NCI-H1417 treated with DMSO at 0.1 percent for 48 hours (cell line): ENCODE measurements at places on chromosomes 3 and 15.
A peak's percentile ranks its signal among the peaks of the same experiment; 100 is the strongest.

DNA sequence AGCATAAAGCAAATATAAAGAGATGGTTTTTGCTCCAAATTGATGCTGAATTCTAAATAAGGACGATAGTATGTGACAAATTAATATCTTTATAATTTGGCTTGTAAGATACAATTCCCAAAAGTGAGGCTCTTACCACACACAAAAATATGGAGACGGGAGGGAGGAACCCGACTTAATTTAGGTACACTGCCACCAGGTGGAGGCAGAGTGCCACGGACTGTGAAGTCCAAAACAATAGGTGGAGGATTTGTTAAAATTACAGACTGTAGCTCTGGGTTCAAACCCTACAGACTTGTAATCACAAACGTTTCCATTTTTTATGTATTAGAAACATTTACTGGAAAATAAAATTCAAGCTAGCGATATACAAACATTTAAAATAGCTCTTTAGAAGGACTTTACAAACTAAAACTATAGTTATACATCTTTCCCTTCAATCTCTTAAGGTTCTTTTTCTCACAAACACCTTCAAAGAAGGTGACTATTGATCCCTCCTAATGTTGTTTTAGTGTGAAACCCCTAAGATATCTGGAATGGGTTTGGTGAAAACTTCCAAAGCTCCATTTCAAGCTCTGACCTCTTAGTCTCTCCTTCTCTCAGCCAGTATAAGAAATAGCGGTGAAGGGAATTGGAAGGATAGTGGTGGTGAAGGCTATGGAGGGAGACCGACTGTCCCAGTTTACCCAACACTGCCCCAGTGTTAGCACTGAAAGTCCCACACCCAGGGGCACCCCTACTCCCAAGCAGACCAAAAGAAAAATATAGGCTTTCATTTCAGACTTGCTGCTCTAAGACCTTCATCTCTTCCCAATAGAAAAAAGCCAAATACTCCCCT lies 89.7 kb downstream of the AQP9 start:
- DNase-seq: peak; percentile 31

DNA sequence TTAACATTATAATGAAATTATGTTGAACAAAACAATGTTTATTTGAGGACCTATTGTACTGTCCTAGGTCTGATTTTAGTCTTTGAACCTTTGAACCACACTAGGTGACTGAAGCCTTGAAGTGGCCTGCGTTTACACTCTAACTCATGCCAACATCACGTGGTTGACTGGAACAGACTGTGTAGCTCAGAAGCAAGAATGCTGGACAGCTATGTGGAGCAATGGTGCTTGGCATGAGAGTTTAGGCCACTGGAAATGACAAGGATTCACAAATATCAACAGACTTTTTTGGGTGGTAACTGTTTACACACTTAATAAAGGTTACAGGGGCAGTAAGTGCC lies 391.5 kb downstream of the RAP2B start:
- no peak for DNase-seq

DNA sequence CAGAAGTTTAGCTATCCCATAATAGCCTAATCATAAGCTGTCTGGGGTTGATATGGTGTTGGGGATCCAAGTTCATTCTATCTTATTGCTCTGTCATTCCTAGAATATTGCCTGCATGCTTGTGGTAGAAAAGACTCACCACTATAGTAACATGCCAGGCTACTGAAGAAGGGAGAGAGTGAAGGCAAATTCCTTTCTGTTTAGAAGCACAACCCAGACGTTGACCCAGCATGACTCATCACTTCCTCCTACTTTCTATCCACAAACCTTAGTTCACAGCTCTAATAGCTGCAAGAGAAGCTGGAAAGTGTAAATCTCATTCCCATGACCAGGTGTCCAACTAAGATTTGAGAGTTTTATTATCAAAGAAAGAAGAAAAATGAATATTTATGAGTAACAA lies 57.8 kb upstream of the NMD3 start:
- no peak for DNase-seq

GRCh38 chr3:146092230-146092629 lies 68.8 kb downstream of the PLOD2 start:
- no peak for DNase-seq

- no peak for DNase-seq
These were observed 11.7 kb downstream of the DLG1 start for GRCh38 chr3:197286678-197287077.

- DNase-seq: no peak
These were observed 239.4 kb downstream of the ROBO2 start for GRCh38 chr3:77279276-77279675.

- DNase-seq: no peak
These were observed 1362.8 kb downstream of the ROBO2 start for GRCh38 chr3:78402720-78403119.

DNA sequence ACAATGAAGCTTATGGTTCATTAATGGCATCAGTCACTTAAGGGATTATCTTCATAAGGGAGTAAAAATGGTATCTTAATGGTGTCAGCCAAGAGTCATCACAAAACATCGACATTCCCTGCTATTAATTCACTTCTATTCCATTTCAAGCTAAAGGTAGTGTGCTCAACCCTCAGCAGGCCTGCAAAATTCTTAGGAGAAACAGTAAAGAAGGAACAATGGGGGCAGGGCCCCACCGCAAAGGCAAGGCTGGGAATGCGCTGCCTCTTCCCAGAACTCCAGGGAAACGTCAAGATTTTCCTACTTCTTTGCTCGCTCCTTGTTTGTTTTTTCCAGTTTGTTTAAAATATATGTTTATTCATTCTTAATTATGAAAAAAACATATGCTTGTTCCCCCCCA lies 187.3 kb upstream of the TSC22D2 start:
- no peak for DNase-seq

DNA sequence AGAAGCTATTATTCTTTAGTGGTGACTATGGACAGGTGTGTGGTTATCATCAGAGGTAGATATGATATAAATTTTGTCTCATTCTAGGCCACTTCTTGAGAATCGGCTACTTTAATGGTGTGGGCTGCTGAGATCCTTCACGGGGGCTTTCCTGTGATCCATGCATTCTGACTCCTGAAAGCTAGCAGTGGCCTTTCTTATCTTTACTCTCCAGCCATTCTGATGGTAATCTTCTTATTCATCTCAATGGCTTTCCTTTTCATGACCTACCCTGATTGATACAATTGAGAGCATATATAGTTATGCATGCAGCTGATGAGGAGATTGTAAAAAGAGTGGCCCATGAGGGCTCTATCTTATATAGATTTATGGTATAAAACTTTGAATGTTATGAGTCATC lies 78.3 kb upstream of the ZPLD1 start:
- DNase-seq: no peak

DNA sequence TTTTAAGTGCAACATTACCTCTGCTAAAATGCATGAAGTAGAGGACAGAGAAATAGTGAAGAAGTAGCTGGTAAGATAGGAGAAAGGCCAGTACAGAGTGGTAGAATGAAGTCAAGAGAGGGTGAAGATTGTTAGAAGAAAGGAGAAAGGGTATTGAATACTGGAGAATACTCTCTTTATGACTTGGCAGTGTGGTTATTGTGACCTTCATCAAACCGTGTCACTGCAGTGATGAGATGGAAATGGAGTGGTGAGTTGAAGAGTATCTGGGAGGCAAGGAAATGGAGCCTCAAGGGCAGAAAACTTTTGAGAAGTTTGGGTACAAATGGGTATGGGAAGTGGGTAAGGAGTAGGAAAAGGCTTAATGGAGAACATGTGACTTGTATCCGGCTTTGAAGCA lies 24.7 kb downstream of the MINDY2 start:
- no peak for DNase-seq

GRCh38 chr15:81723701-81724100 lies 322.1 kb downstream of the MEX3B start:
- DNase-seq: no peak

DNA sequence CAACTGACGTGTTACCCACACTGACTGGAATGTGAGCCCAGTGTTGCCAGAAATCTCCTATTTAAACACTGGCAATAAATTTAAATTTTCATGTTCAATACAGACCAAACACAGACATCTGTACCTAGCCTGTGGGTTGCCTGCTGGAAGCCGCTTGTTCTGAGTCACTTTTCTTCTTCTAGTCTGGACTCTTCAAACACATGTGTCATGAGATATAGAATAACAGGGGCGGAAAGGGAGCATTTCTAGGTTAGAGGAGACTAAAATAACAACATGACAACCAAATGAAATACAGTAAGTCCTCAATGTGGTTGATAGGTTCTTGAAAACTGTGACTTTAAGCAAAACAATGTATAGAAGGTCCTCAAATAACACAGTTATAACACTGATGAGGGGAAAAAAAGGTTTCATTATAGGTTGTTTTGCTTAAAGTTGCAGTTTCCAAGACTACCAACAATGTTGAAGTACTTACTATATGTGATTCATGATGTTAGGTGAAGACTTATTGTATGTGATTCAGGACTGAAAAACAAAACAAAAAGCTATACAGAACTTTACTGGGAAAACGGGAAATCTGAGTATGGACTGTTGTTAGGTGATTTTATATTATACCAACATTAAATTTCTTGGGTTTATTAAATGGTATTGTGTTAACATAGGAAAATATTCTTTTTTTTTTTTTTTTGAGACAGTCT lies 63.1 kb downstream of the PRKAR2A start:
- DNase-seq: no peak

DNA sequence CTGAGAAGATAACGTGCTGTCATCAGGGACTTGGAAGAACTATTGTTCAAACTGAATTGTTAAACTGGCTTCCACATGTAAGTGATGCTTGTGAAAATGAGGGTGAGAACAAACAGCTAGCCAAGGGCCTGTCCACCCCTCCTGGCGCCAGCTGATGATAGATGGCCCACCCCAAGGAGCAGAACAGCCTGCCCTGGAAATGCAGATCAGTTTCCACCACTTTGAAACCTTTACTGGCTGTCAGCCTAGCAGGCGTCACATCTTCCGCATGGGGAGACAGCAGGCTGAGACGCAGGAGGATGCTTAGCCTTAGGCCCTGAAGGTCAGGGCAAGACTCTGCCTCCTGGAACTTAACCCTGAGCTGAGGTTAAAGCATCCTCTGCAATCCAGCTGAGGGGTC lies 6.4 kb upstream of the SLC51B start:
- no peak for DNase-seq

DNA sequence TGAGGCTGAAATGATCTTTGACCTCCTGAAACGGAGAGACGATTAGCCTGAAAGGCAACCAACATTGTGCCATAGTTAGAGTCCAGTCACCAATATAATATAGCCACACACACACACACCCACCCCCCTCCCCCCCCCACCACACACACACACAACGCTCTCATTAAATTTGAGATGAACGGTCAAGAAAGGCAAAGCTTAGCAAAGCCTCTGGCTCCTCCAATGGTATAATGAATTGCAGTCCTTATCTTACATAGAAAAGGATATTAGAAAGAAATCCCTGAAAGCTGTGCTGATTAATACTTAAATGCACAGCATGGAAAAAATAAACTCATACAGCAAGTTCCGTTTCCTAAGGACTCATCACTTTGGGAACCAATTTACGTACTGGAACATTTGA lies 876 bp upstream of the ZNF385D start:
- DNase-seq: no peak

DNA sequence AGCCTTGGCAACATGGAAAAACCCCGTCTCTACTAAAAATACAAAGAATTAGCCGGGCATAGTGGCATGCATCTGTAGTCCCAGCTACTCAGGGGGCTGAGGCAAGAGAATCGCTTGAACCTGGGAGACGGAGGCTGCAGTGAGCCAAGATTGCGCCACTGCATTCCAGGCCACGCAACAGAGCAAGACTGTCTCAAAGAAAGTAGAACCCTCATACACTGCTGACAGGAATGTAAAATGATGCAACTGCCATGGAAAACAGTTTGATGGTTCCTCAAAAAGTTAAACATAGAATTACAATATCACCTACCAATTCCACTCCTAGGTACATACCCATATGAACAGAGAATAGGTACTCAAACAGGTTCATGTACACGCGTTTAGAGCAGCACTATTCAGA lies 158.9 kb downstream of the TBC1D5 start:
- no peak for DNase-seq

- DNase-seq: no peak
These were observed 29.0 kb downstream of the HGD start for GRCh38 chr3:120652896-120653545.

DNA sequence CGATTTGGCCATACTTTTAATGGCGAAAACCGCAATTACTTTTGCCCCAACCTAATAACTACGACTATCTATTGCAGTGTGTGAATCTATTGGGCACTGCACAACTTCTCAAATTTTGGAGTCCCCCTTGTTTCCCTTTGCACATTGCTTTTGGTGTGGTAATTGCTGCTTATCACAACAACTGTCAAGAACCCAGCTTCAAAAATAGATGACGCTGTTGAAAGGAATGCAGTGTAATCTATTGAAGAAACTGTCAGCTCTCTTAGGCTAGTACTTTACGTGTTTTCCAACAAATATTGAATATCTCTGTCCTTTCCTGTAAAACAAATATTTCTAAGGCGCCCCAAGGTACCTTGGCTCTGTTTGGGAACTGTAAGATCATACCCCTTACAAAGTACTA lies 222.8 kb upstream of the UBE2E2 start:
- no peak for DNase-seq

- no peak for DNase-seq
These were observed 33.0 kb downstream of the ANP32A start for GRCh38 chr15:68787609-68788263.

GRCh38 chr3:37825744-37826400 lies 35.8 kb upstream of the CTDSPL start:
- DNase-seq: no peak

DNA sequence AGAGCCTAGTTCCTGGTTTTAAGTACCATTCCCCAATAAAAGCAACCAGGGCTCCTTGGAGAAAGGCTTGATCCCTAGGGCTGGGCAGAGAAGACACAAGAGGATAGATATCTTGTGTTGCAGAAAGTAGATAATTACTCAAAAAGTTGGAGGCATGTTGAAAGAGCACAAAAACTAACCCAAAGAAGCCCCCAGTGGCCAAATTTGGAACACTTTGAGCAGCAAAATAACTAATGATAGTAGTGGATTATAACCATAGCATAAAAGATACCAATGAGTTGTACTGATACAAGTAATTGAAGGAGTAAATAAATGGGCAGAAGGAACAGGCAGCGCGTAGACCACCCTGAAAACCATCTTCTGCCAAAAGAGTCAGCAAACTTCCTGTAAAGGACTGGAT lies 12.0 kb downstream of the EXOSC7 start:
- DNase-seq: no peak

GRCh38 chr15:79769069-79769481 lies 127.7 kb downstream of the MTHFS start:
- DNase-seq: no peak

GRCh38 chr3:111352585-111352984 lies 189.4 kb upstream of the CD96 start:
- no peak for DNase-seq

DNA sequence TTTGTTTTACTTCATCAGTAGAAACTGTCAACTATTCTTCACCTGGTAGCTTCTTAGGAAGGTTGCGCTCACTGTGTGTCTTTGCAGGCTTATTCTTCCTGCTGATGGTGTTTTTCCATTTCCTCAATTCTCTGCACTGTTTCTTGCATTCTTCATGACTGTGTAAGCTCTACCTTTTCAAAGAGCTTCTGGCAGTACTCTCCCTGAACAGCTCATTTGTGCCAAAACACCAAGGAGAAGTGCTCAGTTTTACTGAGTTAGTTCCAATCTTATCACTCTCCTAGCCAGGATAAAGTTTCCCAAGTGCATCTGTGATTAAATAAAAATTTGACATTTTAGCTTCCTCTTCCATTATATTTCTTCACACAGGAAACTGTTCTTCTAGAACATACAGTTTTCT lies 339.8 kb downstream of the EPHA3 start:
- no peak for DNase-seq
